Activated CD4-positive, alpha-beta T cell treated with anti-CD3 and anti-CD28 coated beads for 36 hours (primary cell): ENCODE measurements at places on chromosomes 11 and 22.
A peak's percentile ranks its signal among the peaks of the same experiment; 100 is the strongest.

GRCh38 chr11:69554849-69555248, 73.4 kb downstream of the LINC01488 start:
- peaks cover 24% of the 10 kb centered on the region for H3K4me1 ChIP-seq
- DNase-seq: no peak
- no peak overlapping the region for H3K4me3 ChIP-seq
- H3K36me3 ChIP-seq: peaks cover 4% of the 10 kb centered on the region
- H3K27ac ChIP-seq: no peak overlapping the region

DNA sequence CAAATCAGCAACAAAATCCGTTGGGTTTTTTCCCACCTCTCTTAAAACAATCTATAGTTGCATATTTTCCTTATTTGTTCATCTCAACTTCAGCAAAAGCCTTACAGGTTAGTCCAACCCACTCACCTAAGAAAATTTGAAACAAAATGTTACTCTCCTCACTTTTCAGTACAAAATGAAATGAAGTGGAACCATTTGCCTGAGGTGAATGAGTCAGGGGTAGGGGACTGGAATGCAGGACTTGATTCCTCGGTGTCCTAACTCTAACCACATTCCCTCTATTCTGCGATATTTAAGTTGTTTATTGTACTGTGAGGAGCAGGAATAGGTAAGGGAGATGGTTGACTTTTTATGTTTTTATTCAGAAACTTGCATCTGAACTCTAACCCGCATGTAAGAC, 16.4 kb downstream of the ATP5MG start:
- H3K27me3 ChIP-seq: no peaks in the 10 kb centered on the region
- no peaks in the 10 kb centered on the region for H3K4me1 ChIP-seq
- no peaks in the 10 kb centered on the region for H3K36me3 ChIP-seq
- no peak overlapping the region for H3K27ac ChIP-seq
- H3K4me3 ChIP-seq: no peak overlapping the region
- no peak for DNase-seq

DNA sequence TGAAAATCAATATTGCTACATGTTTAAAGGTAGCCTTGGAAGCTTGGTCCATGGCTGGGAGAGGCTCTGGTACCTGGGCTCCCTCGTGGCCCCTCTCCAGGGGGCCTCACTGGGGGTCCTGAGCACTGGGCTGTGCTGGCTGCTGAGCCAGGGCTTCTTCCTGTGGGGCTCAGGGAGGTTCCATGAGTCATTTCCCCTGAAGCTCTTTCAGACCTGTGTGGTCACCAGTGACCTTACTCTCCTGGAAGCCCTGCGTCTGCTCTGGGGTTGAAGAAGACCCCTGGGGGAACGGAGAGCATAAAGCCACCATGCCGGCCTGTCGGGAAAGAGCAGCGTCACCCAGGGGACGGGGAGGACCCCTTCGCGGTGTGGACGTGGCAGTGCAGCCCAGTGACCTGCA, 389.0 kb downstream of the TBC1D22A start:
- H3K36me3 ChIP-seq: peaks cover 7% of the 10 kb centered on the region
- no peak overlapping the region for H3K4me3 ChIP-seq
- DNase-seq: no peak
- H3K27ac ChIP-seq: no peak overlapping the region
- no peaks in the 10 kb centered on the region for H3K27me3 ChIP-seq
- no peaks in the 10 kb centered on the region for H3K4me1 ChIP-seq

- H3K36me3 ChIP-seq: no peaks in the 10 kb centered on the region
- peaks cover 13% of the 10 kb centered on the region for H3K27me3 ChIP-seq
- DNase-seq: peak; percentile 17
- H3K4me1 ChIP-seq: no peaks in the 10 kb centered on the region
Observed at GRCh38 chr11:31340903-31341572, 28.5 kb downstream of the DCDC1 start.

DNA sequence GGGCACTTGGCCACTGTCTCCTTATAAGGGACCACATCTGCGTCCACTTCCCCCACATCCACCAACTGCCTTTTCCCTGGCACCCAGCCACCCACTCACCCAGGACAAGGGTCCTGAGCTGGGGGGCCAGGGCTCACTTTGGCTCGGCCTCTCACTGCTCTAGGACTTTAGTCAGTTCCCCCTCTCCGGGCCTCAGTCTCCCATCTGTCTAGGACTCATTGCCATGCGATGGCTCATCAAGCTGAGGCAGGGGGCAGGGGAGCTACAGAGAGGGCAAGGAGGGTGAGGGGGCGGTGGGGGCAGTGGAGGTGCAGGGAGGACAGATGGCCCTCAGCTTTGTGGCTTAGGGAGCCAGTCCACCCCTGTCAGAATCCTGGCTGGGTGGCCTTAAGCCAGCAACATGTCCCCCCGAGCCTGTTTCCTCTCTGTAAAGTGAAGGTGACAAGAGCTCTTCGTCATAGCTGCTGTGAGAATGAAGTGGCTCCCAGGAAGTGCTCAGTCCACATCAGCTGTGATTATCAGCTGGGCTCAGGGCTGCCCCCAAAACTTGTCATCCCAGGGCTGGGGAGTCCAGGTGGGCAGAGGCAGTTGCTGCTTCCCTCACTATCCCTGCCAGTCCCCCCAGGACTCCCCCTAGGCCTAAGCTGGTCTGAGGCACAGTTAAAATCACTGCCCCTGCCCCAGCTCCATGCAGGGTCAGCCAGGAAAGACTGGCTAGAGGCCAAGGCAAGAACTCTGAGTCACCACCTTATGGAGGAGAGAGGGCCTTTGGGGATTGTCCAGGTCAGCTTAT, 14.9 kb downstream of the RAC2 start:
- peaks cover 83% of the 10 kb centered on the region for H3K36me3 ChIP-seq
- peak overlapping the region; percentile 92 for H3K4me3 ChIP-seq
- H3K27me3 ChIP-seq: no peaks in the 10 kb centered on the region
- peaks cover 90% of the 10 kb centered on the region for H3K4me1 ChIP-seq
- DNase-seq: peak; percentile 68
- peak overlapping the region; percentile 99 for H3K27ac ChIP-seq

DNA sequence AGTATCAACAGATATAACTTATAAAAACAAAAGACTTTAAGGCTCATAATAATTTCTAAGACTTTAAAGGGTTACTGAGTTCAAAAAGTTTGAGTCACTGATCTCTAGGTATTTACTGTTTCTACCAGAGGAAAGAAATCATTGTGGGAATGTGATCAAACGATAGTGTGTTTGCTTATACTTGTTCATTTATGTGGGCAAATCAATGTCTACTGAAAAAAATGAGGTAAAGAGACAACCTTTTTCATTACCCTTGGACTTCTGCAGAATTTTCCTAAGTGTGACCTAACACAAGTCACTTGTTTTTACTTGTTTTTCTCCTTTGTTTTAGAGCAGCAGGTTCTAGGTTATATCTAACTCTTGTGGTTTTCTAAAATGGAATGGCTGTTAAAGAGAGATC, 65.4 kb downstream of the PRR5L start:
- no peaks in the 10 kb centered on the region for H3K36me3 ChIP-seq
- peak overlapping the region; percentile 80 for H3K27ac ChIP-seq
- H3K4me1 ChIP-seq: peaks cover 58% of the 10 kb centered on the region

GRCh38 chr11:33044285-33044756, 4.9 kb downstream of the TCP11L1 start:
- H3K4me1 ChIP-seq: peaks cover 33% of the 10 kb centered on the region
- no peak for DNase-seq
- H3K36me3 ChIP-seq: peaks cover 25% of the 10 kb centered on the region
- H3K27ac ChIP-seq: no peak overlapping the region
- no peak overlapping the region for H3K4me3 ChIP-seq

DNA sequence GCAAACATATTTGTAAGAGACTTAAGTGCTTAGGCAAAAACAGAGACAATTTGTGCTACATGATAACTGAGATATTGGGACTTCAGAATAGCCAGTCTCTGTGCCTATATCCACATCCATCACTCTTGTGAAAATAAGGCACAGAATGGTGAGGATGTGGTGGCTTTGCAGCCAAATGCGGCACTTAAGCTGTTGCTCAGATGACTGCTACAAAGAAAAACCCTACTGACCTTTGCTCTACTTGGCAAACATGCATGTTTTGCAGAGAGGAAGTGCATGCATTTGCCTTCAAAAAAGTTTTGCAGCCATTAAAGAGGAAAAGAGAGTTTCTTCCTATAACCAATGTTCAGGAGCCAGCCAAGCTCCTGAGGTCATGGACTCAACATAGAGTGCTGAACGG, 675.0 kb upstream of the KIRREL3 start:
- no peak overlapping the region for H3K4me3 ChIP-seq
- no peaks in the 10 kb centered on the region for H3K36me3 ChIP-seq
- no peak overlapping the region for H3K27ac ChIP-seq
- peaks cover 12% of the 10 kb centered on the region for H3K27me3 ChIP-seq
- DNase-seq: no peak
- H3K4me1 ChIP-seq: no peaks in the 10 kb centered on the region

GRCh38 chr22:27980424-27981148, 61.5 kb upstream of the PITPNB start:
- no peak for DNase-seq
- H3K4me3 ChIP-seq: no peak overlapping the region
- no peak overlapping the region for H3K27ac ChIP-seq
- H3K36me3 ChIP-seq: no peaks in the 10 kb centered on the region
- peaks cover 2% of the 10 kb centered on the region for H3K4me1 ChIP-seq

- peak overlapping the region; percentile 26 for H3K27ac ChIP-seq
- peaks cover 22% of the 10 kb centered on the region for H3K4me1 ChIP-seq
- H3K36me3 ChIP-seq: peaks cover 7% of the 10 kb centered on the region
- no peak overlapping the region for H3K4me3 ChIP-seq
- H3K27me3 ChIP-seq: no peaks in the 10 kb centered on the region
Observed at GRCh38 chr11:67617243-67617953, 10.7 kb downstream of the NDUFV1 start.

GRCh38 chr11:12968101-12968500, 41.0 kb upstream of the RASSF10 start:
- H3K4me1 ChIP-seq: no peaks in the 10 kb centered on the region
- H3K27me3 ChIP-seq: peaks cover 14% of the 10 kb centered on the region
- no peak overlapping the region for H3K4me3 ChIP-seq
- no peak for DNase-seq
- no peaks in the 10 kb centered on the region for H3K36me3 ChIP-seq
- no peak overlapping the region for H3K27ac ChIP-seq

DNA sequence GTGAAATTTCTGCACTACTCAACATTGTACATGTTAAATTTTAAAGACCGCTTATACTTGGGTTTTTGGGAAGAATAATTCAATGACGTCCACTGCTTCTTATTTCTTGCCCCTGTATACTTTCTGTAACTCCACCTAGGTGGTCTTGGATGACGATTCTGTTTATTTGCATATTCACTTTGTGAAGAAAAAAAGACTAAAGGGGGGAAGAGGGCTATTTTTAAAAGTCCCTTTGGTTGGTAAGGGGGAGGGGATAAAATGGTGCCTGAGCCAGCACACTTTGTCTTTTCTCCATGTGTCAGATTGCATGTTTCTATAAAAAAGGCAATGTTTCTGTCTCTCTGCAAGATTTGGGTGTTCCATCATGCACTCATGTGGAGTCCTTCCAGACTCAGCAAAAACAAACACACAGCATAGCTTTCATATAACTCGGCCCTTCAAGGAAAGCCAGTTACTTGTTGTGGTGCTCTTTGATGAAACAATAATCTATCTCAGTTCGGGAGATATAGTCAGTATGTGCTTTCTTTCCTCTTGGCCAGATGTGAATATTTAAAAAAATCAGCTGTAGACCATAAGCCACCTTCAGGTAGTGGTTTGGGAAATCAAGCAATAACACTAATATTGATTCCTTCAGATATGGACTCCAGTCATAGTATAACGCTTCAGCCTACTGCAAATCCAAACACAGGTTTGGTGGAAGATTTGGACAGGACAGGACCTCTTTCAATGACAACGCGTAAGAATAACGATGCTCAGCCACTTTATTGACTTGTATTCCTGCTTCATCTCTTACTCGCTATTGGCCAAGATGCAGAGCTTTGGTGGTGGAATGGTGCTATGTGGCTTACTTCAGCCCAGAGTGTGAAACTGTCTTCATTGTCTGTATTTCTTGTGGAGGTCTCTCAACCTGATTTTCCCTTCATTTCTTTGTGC, 68.8 kb downstream of the CD44 start:
- peaks cover 96% of the 10 kb centered on the region for H3K36me3 ChIP-seq
- peak overlapping the region; percentile 20 for H3K27ac ChIP-seq
- no peaks in the 10 kb centered on the region for H3K27me3 ChIP-seq
- DNase-seq: no peak
- H3K4me1 ChIP-seq: peaks cover 33% of the 10 kb centered on the region

DNA sequence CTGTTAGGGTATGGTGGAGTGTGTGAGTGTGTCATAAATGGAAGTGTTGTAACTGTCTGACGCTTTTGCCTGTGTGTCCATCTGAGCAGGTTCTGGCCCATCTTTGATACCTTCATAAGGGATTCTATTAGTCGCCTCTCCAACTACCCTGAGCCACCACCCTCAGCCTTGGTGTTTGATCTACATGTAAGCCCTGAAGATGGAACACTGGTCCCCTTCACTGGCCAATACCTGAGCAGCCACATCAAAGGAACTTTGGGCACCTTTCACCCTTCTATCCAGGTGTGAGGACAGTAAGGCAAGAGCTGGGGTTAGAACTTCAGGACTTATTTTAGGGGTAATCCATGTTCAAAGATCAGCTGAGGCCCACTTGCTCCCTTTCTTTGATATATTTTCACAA, 51.0 kb downstream of the DNHD1 start:
- no peaks in the 10 kb centered on the region for H3K27me3 ChIP-seq
- no peak overlapping the region for H3K27ac ChIP-seq
- no peak for DNase-seq
- peaks cover under 1% of the 10 kb centered on the region for H3K36me3 ChIP-seq
- H3K4me3 ChIP-seq: no peak overlapping the region

GRCh38 chr11:107898270-107898669, 30.0 kb upstream of the RAB39A start:
- H3K4me1 ChIP-seq: no peaks in the 10 kb centered on the region
- no peaks in the 10 kb centered on the region for H3K36me3 ChIP-seq
- no peak overlapping the region for H3K4me3 ChIP-seq
- no peak for DNase-seq
- peaks cover 5% of the 10 kb centered on the region for H3K27me3 ChIP-seq
- no peak overlapping the region for H3K27ac ChIP-seq

DNA sequence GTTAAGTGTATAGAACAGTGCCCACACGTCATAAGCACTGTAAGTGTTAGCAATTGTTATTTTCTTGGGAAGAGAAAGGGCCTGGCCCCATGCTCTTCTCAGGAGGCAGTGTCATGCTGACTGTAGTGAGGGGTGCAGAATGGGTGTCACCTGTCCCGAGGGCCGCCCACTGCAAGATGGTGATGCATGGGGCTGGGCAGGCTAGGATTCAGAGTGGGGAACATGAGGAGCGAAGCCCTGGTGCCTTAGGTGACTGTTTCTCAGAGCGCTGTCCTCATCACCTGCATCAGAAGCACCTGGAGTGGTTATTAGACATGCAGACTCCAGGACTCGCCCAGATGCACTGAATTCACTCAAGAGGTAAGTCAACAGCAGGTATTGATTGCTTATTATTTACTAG, 101.0 kb upstream of the PARVA start:
- no peak overlapping the region for H3K4me3 ChIP-seq
- H3K27ac ChIP-seq: no peak overlapping the region
- peaks cover 12% of the 10 kb centered on the region for H3K4me1 ChIP-seq

DNA sequence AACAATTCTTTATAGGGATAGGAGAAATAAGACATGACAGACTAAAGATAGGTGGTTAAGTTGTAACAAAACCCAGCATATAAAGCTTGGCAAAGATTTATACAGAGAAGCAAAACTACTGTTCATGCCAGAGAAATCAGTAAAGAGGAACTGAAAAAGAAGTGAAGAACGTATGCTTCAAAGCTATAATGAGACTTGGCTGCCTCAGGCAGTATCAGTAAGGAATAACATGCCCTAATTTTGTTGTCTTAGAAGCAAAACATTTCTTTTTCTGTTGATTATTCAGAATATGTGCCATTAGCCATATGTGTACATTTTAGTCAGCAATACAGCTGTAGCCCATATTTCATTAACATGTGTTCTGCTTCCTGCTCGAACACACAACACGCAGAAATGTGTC, 403.2 kb downstream of the NELL1 start:
- no peak overlapping the region for H3K27ac ChIP-seq
- no peaks in the 10 kb centered on the region for H3K27me3 ChIP-seq
- no peak overlapping the region for H3K4me3 ChIP-seq
- no peaks in the 10 kb centered on the region for H3K4me1 ChIP-seq
- DNase-seq: no peak
- no peaks in the 10 kb centered on the region for H3K36me3 ChIP-seq
